ENCODE measurements at places on chromosomes 1 and 21.

GRCh38 chr1:88751714-88752113 lies 67.6 kb downstream of the PKN2 start:
- no peak for DNase-seq

GRCh38 chr1:199953651-199954050 lies 73.9 kb upstream of the NR5A2 start:
- no peak for DNase-seq

DNA sequence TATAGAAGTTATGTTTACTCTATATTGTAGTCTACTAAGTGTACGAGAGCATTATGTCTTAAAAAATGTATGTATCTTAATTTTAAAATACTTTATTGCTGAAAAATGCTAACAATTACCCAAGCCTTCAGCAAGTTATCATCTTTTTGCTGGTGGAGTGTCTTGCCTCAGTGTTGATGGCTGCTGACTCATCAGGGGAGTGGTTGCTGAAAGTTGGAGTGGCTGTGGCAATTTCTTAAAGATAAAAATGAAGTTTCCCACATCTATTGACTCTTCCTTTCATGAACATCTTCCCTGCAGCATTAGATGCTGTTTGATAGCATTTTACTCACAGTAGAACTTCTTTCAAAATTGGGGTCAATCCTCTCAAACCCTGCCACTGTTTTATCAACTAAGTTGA lies 95.8 kb downstream of the CDC7 start:
- no peak for DNase-seq

DNA sequence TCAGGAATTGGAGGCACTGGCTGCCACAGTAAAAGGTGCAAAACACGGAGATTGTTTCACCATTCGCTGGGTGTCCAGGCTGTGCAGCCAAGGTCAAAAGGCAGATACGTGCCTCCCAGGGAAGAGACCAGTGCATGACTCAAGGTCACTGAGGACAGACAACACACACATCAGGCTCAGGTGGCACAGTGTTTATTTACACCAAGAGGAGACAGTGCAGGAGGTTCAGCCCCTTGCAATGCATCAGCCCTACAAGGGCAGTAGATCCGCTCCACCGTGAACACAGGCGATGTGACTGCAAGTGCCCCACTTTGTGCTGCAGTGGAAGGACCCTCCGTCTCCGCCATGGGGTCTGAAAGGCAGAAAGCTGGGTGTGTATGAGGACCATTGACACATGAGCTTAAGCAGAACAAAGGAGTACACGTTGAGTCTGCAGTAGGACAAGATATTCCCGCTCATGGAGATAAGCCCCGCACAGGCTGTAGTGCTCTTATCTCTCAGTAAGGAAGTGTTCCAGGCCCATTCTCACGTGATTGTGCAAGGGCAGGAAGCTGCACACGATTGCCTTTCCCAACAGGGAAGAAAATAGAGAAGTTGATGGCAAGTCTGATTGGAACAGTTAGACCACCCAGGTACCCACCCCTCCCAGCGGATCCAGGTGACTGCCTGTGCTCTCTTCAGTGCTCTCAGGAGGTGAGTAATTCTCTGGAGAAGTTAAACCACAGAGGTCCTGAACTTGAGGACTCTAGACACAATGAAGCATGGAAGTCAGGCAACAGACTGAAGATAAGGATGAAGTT lies 37.5 kb upstream of the QSOX1 start:
- no peak for DNase-seq

DNA sequence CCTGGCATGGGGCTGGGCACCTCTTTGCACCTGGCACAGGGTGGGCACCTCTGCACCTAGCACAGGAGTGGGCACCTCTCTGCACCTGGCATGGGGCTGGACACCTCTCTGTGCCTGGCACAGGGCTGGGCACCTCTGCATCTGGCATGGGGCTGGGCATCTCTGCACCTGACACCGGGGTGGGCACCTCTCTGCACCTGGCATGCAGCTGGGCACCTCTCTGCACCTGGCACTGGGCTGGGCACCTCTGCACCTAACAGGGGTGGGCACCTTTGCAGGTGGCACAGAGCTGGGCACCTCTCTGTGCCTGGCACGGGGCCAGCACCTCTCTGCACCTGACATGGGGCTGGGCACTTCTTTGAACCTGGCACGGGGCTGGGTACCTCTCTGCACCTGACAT lies 29.4 kb upstream of the CCDC27 start:
- DNase-seq, result no peak

DNA sequence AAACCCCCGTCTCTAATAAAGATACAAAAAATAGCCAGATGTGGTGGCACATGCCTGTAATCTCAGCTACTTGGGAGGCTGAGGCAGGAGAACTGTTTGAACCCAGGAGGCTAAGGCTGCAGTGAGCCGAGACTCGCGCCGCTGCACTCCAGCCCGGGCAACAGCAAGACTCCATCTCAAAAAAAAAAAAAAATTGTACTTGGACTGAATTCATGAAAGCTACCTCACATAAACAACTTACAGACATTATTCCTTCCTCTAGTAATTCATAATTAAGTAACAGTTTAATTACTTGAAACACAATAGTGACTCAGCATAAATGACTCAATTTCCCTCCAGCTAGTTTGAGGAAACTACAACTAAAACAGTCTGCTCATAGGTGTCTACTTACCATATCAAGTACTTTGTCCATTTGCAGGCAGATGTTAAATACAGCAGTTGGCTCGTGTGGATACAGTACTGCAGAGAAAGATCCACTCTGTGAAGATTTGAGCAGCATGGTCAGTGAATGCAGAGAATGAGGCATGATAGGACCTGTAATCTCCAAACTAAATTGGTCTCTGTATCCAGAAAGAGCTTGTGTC lies 9.4 kb downstream of the DONSON start:
- no peak for DNase-seq

- no peak for DNase-seq
These were observed 24.4 kb downstream of the FAAP20 start for GRCh38 chr1:2170211-2170610.

DNA sequence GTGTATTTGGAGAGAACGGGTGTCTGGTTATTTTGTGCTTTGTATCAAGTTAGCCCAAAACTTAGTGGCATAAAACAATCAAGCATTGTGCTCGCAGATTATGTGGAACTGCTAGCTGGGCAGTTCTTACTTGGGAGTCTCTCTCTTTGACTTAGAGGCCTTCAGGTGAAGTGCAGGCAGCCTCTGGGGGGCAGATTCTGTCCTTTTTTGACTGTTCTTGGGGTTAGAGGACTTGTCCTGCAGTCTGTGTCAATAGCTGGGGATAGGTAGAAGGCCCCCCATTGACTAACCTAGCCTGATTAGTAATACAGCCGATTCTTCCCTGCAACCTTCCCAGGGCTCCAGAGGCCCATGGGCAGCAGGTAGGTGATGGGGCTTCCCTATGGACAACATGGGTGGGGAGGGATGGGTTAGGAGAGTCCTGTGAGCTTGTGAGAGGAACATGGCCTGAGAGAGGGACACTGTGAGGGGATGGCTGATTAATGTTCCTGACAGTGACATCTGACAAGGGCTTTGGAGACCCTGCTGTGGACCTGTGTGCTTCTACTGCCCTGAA lies 37.2 kb upstream of the ACOT11 start:
- DNase-seq, result no peak

DNA sequence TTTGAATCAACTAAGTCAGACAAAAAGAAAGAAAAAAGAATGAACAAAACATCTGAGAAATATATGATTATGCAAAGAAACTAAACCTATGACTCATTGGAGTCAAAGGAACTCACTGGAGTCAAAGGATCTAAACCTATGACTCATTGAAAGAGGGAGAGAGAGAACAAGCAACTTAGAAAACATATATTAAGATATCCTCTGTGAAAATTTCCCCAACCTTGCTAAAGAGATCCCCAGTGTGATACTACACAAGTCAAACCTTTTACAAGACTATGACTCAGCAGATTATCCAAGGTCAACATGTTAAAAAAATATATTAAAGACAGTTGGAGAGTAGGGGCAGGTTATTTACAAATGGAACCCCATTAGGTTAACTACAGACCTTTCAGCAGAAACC lies 1538.3 kb downstream of the NCAM2 start:
- DNase-seq, result peak; percentile 90

- no peak for DNase-seq
These were observed 71.0 kb downstream of the SLC35F3 start for GRCh38 chr1:233975486-233975885.

DNA sequence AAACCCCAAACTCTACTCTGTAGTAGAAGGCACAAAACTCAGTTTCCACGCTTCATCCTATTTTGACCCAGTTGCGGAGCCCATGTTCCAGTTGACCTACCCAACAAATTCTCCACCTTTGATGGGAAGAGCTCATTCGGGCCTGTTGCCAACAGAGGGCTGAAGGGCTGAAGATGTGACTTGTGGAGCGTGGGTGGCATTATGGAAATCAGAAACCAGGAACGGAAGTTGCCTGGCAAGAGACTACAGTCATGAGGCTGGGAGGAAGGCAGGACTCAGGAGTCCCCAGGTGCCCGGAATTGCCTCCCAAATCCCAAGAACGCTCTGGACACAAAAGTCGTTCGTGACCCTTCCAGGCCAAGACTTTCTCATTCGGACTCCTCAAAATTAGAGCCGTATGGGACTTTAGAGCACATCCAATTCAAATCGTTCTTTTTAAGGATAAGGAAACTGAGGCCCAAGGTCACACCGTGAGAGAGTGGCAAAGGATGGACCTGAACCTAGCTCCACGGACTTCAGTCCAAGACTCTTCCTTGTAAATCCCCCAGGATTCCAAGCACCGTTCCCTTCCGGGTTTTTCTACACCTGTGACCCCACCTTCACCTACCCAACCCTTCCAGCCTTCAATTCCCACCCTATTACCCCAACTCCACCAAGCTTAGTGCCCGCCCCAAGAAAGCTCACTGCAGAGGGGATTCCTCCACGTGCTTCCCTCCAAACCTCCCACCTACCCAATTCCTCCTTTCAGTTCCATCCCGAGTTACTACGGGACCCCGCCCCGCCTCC lies 739 bp downstream of the SMG5 start:
- peak; percentile 68 for DNase-seq

DNA sequence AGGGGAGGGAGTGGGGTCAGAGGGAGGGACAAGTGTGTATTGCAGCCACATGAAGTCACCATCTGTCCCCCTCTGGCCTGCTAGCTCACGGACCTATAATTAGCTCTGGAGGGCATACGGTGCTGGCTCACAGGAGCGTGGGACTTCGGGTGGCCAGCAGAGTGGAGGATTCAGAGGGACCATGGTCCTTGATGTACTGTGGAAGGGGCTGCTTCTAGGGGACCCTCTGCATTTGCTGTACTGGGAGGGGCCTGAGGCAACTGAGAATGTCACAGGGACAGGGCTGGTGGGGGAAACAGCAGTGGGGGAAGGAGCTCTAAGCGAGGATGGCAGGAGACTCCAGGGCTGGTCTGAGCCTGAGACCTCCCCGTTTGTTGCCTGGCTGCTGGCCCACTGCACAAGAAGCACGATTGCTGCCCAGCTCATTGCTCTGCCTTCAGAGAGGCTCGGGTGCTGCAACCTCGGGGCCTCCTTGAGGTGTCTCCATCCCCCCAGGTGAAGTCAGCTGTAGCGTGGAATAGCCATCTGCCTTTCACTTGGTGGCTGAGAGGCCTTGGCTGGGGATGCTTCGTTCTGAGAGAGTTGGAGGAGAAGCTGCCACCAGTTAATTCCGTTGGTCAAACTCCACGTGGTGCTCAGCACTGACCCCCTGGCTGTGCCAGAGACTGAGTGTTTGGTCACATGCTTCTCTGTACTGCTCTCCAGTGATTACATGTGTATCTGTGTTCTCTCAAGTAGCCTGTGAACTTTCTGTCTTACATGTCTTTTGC lies 2.7 kb downstream of the PPFIA4 start:
- DNase-seq, result no peak

DNA sequence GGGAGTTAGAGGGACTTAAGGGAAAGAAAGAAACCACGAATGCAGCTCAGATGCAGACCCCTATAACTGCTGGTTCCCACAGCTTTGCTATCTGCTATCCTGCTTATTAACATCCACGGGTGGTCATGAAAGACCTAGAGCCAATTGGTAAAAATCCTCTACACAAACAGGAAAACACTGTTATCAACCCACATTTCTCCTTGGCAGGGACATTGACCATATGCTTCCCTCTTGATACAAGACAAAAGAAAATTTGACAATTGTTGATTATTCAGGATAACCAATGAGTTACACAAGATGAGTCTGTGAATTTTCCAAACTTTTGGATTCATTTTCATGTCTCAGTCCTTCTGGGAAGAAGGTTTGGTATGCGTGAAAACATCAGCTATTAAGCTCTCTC lies 90.4 kb downstream of the TIAM1 start:
- DNase-seq, result no peak

DNA sequence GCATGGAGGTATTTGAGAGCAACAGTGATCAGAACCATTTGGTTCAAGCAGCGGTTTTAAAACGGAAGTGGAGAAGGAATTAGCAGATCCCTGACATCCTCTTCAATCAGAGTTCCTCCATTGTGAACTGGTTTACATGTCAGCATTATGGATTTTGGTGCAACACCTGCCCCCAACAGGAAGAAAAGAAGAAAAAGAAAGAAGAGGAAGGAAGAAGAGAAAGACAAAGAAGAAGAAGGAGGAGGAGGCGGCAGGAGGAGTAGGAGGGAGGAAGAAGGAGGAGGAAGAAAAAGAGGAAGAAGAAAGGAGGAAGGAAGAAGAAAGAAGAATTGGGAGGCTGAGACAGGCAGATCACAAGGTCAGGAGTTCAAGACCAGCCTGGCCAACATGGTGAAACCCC lies 17.4 kb downstream of the NDUFS5 start:
- no peak for DNase-seq

DNA sequence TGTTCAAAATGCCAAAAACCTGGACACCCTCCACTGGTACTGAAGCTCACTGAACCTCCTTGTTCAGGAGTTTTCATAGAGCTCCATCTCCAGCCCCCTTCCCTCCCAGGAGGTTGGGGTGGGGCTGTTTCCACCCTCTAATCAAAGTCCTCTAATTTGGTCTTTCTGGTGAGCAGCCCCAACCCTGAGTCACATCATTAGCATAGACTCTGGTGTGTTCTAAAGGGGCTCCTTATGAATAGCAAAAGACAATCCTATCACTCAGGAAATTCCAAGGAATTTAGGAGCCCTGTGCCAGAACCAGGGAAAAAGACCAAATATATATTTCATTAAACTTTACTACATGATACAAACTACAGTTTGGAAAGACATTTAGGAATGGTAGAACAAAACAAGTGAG lies 13.2 kb upstream of the UBE4B start:
- no peak for DNase-seq

- no peak for DNase-seq
These were observed 22.8 kb upstream of the DEGS1 start for GRCh38 chr1:224160171-224160682.

GRCh38 chr1:151565502-151566189 lies 25.5 kb downstream of the TUFT1 start:
- peak; percentile 76 for DNase-seq

GRCh38 chr21:28789523-28789922 lies 203.2 kb downstream of the LTN1 start:
- DNase-seq, result no peak

Data from COLO829 (cell line).